ENCODE measurements at places on chromosomes 2 and 18.

GRCh38 chr2:129133692-129134641 lies 815.3 kb upstream of the HS6ST1 start:
- no peak for DNase-seq

- no peak for DNase-seq
Observed at GRCh38 chr2:234130777-234131181, 80.3 kb downstream of the SPP2 start.

DNA sequence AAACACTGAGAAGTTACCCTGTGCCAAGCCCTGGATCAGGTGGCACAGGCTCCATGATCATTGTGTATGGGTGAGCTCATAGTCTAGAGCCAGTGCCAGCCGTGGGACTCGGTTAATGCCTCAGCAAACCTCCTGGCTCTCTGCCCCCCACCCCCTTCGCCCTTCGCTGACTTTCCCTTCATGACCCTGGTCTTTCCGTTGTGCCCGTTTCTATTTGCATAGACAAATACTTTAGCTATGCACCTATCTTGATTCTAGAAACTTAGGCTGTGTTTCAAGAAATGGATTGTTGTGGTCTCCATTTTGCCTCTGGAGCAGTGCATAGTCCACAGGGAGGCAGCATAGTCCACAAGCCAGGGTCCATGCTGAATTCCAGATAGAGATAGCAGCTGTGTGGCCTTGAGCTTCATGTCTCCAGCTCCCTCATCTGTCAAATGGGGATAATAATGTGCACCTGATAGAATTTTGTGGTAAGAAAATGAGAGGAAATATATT lies 44.8 kb upstream of the KDM3A start:
- no peak for DNase-seq

DNA sequence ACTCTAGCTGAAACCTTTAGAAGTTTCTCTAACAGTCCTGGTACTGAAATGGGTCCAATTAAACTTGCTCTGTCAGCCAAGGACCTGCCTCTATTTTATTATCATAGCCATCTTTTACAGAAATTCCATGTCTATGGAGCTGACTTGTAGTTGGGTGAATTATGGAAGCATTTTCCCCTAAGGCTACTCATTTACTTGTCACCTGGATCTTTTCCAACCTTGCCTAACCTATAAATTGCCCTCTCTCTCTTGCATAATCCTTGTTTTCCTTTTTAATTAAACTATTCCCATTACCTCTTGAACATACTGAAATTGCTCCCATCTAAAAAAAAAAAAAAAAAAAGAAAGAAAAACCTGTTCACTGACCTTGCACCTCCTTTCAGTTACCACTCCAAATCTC lies 74.6 kb upstream of the DOK6 start:
- no peak for DNase-seq

GRCh38 chr18:10792181-10792580 lies 266.4 kb downstream of the NAPG start:
- DNase-seq = no peak

GRCh38 chr18:24272229-24272525 lies 125.4 kb downstream of the OSBPL1A start:
- DNase-seq = no peak

DNA sequence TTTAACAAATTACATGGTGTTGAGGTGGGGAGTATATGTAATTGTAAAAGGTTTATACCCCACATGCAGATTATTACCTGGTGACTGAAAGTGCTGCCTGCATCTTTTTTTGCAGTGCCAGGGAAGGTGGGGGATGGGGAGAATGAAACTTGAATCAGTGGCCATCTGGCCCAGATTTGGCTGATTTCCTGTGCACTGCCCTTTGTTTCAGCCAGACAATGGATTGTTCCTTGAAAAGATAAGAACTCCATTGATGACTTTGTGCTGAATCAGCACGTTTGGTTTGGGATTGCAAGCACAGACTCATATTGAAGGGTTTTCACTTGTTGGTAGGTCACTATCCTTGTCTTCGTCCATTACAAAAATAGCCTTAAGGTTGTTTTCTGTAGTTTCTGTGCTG lies 20.9 kb downstream of the GREB1L start:
- DNase-seq = no peak

GRCh38 chr18:74528913-74529312 lies 5.4 kb upstream of the CNDP1 start:
- no peak for DNase-seq

DNA sequence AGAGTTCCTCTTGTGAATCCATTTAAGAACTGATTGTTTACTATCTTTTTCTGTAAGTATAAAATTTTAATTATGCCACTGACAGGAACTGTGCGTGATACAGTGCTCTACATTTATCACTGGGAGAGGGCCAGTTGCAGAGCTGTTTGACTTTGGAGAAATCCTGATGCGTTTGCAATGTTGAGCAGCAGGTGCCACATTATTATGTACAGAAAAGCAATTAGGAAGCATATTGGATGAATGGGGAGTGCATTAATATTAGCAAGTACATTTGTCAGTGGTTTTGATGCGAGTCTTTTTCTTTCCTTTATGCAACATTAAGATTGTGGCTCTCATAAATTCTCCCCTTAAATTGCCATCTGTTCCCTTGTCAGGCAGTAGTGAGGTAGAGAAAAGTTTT lies 302.3 kb upstream of the FANCL start:
- no peak for DNase-seq

DNA sequence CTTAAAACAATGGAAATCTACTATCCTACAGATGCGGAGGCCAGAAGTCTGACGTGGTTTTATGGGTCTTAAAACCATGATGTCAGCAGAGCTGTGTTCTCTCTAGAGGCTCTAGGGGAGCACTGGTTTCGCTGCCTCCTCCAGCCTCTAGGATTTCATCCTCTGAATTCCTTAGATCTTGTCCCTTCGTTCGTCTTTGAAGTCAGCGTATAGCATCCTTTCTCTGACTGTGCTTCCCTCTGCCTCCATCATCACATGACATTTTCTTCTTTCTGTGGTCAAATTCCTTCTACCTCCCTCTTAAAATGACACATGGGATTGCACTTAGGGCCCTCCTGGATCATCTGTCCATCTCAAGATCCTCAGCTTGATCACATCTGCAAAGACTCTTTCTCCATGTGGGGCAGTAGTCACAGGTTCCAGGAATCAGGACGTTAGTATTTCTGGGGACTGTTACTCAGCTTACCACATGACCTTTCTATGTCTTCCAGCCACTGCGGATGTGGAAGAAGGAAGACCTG lies 22.7 kb upstream of the NCK2 start:
- peak; percentile 14 for DNase-seq

GRCh38 chr2:240615820-240616547 lies 9.3 kb upstream of the GPR35 start:
- DNase-seq = no peak

Data from CD4-positive, alpha-beta T cell treated with Interleukin-15 for 4 hours (primary cell).